Glomerular endothelial cell (primary cell): ENCODE measurements at places on chromosomes 2 and 18.

DNA sequence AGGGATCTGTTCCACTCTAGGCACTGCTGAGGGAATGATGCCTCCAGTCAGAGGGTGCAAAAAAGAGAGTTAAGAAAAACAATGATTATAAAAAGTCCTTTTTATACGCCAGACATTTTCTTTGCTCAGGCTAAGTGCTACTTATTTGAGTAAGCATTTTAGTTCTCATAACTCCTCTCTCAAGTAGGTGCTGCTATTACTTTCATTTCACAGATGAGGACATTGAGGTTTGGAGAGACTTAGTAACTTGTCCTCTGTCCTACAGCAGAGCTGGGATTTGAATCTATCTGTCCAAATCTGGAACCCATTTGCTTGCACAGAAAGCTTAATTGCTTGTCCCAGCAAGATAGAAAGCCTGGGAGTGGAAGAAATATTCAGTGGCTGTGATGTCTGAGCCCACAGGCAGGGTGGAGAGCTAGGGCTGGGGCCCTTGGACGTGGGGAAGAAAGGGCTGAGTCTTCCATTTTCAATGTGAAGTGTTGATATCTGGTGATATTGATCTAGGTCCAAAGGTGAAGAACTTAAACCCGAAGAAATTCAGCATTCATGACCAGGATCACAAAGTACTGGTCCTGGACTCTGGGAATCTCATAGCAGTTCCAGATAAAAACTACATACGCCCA is 5.8 kb downstream of the IL37 start:
- DNase-seq = no peak

- no peak for DNase-seq
These were observed 44.4 kb upstream of the IL1R2 start for GRCh38 chr2:101947374-101947773.

DNA sequence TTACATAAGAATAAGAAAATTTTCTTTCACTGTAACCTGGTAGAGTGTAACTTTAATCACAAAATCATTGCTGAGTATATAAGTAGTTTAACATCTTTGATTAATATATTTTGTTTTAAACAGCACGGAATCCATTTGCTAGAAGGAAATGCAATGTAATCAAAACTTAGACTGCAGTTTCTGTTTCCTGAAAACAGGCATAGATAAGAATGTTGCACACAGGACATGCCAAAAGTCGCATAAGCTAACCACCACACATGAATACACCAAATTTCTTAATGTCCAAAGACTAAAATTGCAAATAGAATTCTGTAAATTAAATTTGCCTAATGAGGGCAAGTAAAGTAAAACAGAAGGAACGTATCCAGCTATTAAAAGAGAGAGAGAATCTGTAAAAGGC is 51.0 kb upstream of the SERPINB2 start:
- no peak for DNase-seq

- no peak for DNase-seq
These were observed 58.4 kb downstream of the ALPK2 start for GRCh38 chr18:58570360-58571064.

- no peak for DNase-seq
These were observed 255.9 kb upstream of the RASGRP3 start for GRCh38 chr2:33220533-33220932.

- no peak for DNase-seq
These were observed 130.1 kb downstream of the OLA1 start for GRCh38 chr2:174117951-174118930.

DNA sequence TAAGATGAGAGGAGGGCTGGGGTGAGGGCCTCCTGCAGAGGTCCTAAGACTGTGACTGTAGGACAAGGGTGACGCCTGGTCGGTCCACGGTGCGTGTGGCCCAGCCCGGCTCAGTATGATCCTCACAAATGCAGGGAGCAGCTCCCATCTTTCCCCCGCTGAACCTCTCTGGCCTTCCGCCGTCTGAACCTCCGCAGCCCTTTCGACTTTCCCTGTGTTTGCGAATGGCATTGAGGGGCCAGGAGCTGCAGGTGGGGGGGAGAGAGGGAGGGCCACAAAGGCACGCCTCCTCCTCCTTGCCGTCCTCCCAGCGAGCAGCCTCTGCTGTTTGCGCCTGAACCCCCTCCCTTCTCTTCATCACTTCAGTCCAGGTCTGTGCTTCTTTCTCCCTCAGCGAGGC is 68.6 kb upstream of the PXDN start:
- DNase-seq = no peak

DNA sequence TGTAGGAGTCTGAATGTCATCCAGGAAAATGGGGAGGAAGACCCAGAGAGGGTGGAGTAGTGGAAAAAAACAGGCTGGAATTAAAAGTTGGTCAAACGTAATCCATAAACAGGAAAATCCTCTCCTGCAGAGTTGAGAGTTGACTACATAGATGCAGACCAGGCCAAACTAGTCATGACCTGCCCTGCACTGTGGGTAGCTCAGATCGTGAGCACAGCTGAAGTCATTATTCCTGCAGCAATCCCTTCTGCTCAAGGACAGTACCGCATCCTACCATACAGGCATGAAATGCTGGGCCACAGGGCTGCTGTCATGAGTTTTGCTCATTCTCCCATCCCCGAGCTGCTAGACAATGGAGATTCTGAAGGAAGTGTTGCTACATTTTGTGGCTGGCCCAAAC is 352.2 kb downstream of the EN1 start:
- no peak for DNase-seq

GRCh38 chr18:67354692-67355091 is 161.8 kb downstream of the DSEL start:
- DNase-seq = no peak

GRCh38 chr2:137797641-137798040 is 166.6 kb upstream of the HNMT start:
- DNase-seq = no peak

DNA sequence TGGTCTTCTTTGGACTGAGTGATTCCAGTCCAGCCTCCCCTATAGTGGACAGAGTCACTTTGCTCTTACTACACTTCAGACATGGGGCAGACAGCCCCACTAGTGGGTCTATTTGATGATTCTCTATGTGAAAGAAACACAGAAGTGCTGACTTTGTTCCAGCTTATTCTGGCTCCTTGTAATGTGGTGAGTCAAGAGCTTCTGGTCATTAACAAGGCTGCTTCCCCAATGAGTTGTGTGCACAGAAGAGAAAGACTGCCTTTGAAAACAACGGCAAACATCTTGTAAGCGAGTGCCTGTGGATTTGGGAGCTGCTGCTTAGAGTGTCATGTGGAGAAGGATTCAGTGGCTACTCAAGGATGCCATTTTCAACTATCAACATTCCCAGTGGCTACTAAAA is 39.1 kb downstream of the RMC1 start:
- no peak for DNase-seq

- DNase-seq = no peak
These were observed 13.3 kb downstream of the HK2 start for GRCh38 chr2:74847070-74847858.

- DNase-seq = peak; percentile 80
These were observed 70.2 kb upstream of the EMILIN2 start for GRCh38 chr18:2776601-2777000.

- peak; percentile 22 for DNase-seq
These were observed 300.9 kb downstream of the PHLPP1 start for GRCh38 chr18:63016270-63016669.

DNA sequence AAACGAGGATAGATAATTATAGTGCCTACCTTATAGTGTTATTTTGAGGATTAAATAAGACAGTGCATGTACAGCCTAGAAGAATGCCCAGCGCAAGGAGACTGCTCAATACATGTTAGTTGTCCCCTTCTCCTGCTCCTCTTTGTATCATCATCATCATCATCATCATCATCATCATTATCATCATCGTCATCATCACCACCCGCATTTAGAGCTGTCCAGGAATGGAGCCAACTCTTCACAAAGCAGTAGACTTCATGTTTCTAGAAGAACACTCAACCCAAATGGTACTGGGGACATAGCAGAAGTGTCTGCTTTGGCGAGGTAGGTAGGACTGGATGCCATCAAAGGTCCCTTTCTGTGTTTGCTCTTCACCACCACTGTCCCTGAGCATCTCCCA is 116.0 kb downstream of the TRIM43 start:
- DNase-seq = no peak

DNA sequence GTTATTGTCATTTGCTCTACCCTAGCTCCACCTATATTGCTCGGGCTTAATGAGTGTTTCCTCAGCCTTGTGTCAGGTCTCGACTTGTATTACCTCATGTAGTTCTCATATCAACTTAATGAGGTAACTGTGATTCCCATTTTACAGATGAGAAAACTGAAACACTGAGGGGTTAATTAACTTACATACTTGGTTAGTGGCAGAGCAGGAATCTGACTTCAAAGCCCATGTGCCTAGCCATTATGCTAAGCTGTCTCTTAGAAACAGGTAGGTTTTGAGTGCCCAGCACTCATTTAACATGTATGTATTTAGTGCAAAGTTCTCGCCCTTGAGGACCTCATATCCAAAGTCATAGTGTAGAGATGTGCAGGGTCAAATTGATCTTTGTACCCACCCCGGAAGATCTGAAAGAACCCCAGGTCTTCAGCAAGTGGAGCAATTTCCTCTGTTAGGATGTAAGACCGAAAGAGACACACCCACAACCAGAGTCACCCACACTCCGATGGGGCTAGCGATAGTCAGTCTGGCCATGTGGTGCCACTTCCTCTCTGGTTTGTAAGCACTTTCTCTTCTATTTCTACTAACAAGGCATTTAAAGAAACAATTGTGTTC is 121.0 kb upstream of the SLC39A10 start:
- no peak for DNase-seq

GRCh38 chr2:200614249-200614648 is 28.4 kb downstream of the AOX1 start:
- no peak for DNase-seq

DNA sequence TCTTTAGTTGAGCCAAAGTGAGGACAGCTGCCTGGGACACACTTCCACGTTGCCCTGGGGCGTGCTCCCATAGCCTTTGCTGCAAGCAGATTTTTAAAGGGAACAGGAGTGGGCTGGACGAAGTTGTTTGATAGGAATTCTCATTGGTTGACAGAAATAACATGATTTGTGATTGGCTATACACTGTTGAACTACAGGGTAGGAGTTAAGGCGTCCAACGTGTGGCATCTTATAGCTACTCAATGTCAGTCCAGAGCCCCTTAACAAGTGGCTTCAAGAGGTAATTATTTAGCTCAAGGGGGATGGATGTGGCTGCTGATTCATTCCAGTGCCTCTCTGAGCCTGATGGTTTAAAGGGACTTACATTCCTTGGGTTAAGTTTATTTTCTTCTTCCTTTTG is 65.5 kb downstream of the ACAA2 start:
- DNase-seq = no peak

DNA sequence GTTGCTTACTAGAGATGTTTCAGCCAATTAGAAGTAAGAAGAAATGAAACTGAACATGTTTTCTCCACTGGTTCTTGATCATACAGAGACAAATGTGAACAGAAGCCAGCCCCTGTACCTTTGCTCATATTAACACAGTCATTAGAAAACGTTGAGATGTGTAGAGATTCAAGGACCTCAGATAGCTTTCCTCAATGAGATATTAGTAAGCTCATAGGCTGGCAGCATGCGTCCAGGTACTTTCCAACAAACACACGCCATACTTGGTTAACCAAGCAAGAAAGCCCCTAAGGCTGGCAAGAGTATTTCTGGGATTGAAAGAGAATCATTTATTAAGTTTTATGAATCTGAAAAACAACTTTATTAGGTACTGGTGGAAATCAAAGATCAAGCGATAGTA is 37.5 kb downstream of the SLC5A7 start:
- DNase-seq = no peak

DNA sequence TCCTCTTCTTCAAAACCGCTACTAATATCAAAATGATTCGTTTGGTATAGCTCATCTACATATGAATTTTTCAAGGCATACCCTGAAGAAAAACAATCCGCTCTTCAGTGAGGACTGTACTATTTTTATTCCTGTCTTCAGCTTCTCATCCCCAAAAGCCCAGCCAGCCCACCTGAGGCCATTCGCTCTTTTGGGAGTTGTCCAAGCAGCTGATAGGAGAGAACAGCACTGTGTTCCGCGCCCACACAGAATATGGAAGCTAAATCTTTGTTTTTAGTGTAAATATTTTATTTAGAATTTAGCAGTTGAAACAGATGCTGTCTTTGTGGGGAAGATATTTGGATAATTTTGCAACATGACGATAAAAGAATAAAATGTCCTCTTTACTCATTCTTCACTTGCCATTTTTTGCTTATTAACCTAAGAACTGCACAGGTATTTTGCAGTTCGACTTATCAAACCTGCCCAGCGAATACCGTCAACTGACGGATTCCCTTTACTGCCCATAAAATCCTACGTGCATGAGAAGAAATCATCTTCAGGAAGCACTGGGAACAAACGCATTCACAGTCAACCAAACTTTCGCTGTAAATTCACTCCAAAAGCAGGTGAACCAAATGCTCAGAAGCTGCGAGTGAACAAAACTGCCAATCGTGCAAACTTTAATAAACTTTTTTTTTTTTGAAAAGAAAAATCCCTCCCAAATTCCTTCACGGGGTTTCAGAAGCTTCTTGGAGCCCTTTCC is 3.4 kb downstream of the ZNF521 start:
- no peak for DNase-seq

GRCh38 chr2:120402508-120402907 is 56.6 kb downstream of the INHBB start:
- no peak for DNase-seq

GRCh38 chr2:10487081-10487740 is 39.1 kb upstream of the ODC1 start:
- no peak for DNase-seq

DNA sequence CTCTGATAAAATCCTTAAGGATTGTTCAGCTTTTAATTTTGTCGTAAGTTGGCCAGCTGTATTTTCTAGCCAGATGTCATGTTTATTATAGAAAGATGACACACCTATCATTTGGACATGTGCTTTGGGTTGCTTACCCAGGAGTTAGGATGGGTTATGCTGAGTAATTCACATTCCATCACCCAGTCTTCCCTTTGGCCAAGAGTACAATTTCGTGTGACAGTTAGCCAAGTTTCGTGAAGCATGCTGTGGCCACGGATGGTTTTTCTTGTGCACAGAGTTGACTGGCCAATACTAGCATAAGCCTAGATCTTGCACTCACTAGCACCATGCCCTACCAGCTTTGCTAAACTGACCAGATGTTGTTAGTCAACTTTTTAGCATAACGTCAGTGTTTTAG is 5.8 kb downstream of the MAPRE3 start:
- DNase-seq = no peak

GRCh38 chr2:19848029-19848750 is 53.6 kb downstream of the TTC32 start:
- DNase-seq = no peak

GRCh38 chr2:73982140-73982617 is 2.5 kb upstream of the TET3 start:
- no peak for DNase-seq

- no peak for DNase-seq
These were observed 58.1 kb upstream of the SDC1 start for GRCh38 chr2:20282916-20283592.

GRCh38 chr2:120941571-120942120 is 206.0 kb downstream of the GLI2 start:
- DNase-seq = no peak

DNA sequence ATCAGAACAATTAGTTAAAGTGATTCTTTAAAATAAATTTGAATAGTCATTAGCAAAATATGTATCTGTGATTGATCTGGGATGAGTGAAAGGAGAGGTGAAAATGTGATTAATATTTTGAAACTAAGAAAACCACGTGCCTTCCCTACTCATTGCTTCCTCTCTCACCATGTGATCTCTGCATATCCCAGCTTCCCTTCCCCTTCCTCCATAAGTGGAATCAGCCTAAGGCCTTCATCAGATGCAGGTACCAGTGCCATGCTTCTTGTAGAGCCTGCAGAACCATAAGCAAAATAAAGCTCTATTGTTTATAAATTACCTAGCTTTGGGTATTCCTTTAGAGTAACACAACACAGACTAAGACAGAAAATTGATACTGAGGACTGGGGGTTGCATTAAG is 11.2 kb upstream of the STAT1 start:
- DNase-seq = no peak
